ENCODE measurements at places on chromosomes 1 and 21. TPM values are rescaled to one million over a fixed set of nuclear protein-coding genes. Genes with fewer than 3 reads are reported as not detected.
A peak's percentile ranks its signal among the peaks of the same experiment; 100 is the strongest.

NME7 gene
- total RNA-seq: 17.3 TPM

BSND gene
- total RNA-seq: not detected

TSPEAR gene
- 0.27 TPM for total RNA-seq

LIPI gene
- not detected for total RNA-seq

GSTM5 gene
- 11.7 TPM for total RNA-seq

HCN3 gene
- 4.2 TPM for total RNA-seq

CCDC181 gene
- 1.4 TPM for total RNA-seq

S100A12 gene
- total RNA-seq: 54.9 TPM

NFYC gene
- 54.2 TPM for total RNA-seq

TCHHL1 gene
- total RNA-seq: not detected

OLFML3 gene
- total RNA-seq: 38.9 TPM

DNA sequence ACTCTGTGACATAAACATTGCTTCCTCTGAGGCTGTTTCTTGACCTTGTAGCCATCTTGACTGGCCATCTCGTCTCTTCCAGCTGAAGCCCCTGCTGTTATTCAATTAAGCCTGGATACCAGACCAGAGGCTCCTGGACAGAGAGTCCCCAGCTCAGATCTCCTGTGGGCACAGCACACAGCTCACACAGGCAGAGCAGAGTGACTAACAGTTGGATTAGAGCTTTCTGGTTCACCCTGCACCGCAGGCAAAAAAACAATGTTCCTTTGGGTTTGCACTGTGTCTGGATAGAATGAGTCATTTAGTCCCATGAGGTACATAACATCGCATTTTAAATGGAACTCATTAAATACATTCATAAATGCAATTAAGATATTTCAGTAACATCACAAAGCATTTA is 33.4 kb upstream of the USH2A start:
- no peak for DNase-seq

- no peak for DNase-seq
These were observed 166.6 kb downstream of the DSCAM start for GRCh38 chr21:40680311-40680710.

- DNase-seq: peak; percentile 55
These were observed 547 bp downstream of the PDPN start for GRCh38 chr1:13583966-13584791.

DNA sequence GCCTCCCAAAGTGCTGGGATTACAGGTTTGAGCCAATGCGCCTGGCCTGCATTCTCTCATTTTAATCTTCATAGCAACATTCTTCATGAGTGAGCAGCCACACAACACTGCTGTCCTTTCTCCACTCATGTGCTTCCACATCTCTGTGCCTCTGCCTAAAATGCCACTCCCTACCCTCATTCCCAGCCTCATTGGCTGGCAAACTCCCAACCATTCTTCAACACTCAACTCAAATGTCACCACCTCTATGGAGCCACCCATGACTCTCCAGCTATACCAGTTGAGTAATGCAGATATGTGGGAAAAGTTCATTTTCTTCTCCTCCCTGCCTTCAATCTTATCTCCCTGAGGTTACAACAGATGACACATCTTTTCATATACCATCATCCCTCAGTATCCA is 53.9 kb upstream of the ZC3H12A start:
- DNase-seq: no peak

DNA sequence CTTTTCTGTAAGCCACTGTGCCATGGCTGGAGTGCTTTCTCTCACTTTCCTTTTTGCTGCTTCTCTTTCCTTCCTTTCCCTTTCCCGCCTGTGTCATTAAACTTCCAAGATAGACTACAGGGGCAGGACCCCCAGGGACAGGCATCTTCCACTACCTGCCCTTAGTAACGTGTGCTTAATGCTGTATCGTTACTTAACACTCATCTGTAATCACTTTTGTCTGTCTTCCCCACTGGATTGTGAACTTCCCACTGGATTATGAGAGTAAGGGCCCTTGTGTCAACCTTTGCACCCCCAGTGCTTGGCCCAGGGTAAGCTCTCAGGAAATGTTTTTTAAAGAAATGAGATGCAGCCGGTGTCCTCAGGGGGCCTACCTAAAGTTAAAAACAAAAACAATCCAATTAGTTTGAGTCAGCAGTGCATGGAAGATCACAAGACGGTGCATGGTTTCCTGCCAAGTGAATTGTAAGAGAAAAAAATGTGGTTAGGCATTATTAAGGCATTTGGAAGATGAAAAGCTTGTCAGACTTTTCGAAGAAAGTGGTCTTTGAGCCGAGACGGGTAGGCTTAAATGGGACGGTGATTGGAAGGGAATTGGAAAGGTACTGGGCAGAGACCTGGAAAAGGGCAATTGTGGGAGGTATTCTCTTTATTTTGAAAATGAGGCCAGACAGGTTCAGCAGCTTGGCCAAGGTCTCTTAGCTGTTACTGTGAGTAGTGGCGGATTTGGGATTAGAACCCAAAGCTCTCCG is 958 bp downstream of the LYPLAL1 start:
- DNase-seq: no peak

- no peak for DNase-seq
These were observed 22.6 kb downstream of the ZBTB17 start for GRCh38 chr1:15953294-15953771.

DNA sequence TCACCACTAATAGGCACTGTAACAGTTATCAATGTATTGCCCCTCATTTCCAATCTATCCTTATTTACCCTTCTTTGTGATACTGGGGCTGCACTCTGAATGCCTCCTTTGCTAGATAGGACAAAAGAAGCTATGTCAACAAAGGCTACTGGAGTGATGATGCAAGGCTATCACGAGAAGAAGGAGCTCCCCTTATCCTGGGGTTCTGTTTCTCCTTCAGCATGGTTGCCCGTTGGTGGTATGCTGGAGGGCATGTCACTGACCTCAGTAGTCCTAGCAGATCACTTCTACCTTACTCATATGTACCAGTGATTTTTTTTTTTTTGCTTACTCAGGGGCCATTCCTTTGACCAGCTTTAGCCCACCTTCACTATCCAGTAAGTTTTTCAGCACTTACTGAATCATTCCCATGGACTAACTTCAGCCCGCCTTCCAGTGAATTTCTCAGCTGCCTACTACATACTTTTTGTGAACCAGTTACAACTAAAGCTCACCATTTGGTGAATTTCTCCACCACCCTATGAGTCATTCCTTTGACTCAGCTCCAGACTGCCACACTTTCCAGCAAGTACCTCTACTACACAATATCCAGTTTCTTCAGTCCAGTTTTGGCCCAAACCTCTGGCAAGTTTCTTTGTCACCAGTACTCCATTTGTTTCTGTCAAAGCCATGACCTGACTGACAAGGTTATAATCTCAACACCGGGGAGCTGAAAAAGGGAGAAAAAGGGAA is 944.5 kb downstream of the KCNT2 start:
- DNase-seq: no peak

DNA sequence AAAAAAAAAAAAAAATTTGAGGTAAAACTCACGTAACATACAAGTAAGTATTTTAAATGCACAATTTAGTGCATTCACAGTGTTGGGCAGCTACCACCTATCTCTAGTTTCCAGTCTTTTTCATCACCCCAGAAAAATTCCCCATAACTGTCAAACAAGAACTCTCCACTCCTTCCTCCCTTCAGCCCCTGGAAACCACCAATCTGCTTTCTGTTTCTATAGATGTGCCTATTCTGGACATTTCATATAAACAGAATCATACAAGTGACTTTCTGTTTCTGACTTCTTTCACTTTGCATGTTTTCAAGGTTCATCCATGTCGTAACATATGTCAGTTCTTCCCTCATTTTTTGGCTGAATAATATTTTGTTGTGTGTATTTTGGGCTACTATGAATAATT is 24.9 kb upstream of the ETS2 start:
- no peak for DNase-seq

- no peak for DNase-seq
These were observed 49.6 kb downstream of the INTS7 start for GRCh38 chr1:211985556-211986264.

GRCh38 chr1:17861685-17862084 is 106.6 kb downstream of the ACTL8 start:
- DNase-seq: no peak

- DNase-seq: no peak
These were observed 13.3 kb upstream of the TTC39A start for GRCh38 chr1:51343624-51344023.

DNA sequence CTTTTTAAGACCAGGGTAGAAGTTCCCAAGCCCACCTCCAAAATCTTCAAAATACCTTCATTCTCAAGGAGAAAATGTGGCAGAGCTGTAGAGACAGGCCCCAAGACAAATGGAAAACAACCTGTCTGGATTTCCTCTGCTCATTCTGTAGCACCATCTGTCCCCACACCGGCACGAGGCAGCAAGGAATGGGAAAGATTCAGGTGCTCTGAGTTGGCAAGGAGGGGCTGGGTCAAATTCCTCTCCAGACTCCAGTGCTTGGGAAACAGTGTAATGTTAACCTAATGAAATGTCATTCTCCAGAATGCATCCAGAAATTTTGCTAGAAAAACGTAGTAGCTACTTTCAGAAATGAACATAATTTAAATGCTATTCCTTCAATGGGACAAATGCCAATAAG is 9.3 kb downstream of the PABPC4 start:
- DNase-seq: no peak

DNA sequence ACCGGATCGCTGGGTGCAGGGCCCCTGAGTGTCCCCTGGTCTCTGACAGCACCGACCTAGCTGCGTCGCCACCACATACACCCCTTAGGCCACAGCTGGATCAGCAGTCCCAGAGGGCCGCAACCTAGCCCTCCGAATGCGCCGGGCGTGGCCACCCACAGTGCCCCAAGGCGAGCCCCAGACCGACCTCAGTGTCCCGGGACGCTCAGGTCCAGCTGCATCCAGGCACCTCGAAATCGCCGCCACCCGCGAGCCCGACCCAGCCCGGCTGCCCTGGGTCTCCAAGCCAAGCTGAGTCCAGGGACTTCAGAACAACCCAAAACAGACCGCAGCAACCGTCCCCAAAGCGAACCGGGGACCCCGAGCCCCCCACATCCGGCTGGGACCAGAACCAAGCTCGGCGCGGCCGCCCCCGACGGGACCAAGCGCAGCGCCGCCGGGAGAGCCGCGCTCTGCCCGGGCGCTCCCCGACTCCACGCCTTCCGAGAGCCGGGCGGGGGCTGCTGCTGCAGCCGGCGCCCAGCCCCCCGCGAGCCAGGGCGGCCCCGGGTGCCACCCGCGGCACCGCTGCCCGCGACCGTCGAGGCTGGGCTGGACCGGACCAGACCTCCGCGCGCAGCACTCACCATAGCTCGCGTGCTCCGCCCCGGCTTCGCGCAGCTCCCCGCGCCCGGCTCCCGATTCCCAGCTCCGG is 54.6 kb upstream of the ECE1 start:
- peak; percentile 58 for DNase-seq

DNA sequence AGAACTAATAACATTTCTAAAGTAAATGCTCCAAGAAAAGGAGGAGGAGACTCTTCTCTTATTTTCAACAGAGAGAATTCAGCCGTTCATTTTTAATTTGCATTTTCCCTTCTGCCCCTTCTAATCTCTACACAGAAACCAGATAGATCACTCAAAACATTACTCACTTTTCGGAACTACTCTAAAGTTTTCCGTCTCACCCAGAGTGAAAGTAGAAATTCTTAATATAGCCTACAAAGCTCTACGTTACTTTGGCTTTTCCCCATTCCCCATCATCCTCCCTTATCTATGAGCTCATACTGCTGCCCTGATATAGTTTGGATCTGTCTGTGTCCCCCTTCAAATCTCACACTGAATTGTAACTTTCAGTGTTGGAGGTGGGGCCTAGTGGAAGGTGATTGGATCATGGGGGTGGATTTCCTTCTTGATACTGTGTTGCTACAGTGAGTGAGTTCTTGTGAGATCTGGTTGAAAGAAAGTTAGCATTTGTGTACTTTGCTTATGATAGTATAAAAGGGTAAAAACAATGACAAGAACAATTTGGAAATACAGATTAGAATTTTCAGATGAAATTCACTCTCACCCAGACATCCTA is 188.2 kb downstream of the AMY1C start:
- no peak for DNase-seq

- DNase-seq: no peak
These were observed 18.7 kb downstream of the PSMB2 start for GRCh38 chr1:35622510-35623178.

- peak; percentile 89 for DNase-seq
These were observed 6.9 kb upstream of the S100A2 start for GRCh38 chr1:153572569-153573015.

DNA sequence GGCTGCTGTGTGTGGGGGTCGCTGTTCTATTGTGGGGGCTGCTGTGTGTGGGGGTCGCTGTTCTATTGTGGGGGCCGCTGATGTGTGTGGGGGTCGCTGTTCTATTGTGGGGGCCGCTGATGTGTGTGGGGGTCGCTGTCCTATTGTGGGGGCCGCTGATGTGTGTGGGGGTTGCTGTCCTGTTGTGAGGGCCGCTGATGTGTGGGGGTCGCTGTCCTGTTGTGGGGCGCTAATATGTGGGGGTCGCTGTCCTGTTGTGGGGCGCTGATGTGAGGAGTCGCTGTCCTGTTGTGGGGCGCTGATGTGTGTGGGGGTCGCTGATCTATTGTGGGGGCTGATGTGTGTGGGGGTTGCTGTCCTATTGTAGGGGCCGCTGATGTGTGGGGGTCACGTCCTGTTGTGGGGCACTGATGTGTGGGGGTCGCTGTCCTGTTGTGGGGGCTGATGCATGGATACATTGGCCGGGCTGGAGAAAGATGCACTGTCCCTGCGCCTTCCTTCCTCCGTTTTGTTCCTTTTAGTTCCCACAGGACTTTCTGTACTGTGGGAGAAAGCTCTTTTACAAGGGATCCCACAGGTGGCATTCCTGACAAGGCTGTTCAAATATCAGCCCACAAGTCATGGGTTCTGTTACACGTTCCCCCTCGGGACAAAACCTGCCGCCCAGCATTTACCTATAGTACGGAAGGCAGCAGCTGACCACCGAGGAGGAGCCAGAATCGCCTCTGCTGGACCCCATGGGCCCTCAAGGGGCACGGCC is 27.5 kb downstream of the SETD4 start:
- no peak for DNase-seq

DNA sequence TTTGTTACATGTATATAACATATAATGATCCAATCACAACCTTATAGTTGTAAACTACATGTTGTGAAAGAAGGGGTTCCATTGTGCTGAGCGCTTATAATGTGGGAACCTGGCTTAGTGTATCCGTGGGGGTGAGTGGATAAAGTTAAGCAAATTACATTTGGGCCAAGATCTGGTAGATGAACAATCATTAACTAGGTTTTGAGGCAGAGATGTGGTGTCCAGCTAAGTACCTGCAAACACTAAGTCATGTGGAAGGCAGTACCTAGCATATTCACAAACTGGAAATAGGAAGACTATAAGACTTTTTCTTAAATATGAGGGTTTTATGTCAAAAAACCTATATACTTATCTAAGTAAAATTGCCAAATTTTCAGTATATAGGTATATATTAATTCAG is 167.2 kb upstream of the PDE4B start:
- no peak for DNase-seq

GRCh38 chr1:89081005-89081404 is 16.0 kb upstream of the GBP1 start:
- DNase-seq: no peak

- DNase-seq: no peak
These were observed 24.2 kb downstream of the SLC19A2 start for GRCh38 chr1:169461390-169462000.
